A549 treated with Hydrocortisone at 1 μM for 4 hours (cell line): ENCODE measurements at places on chromosomes 13 and 19. TPM values are rescaled to one million over a fixed set of nuclear protein-coding genes. Genes with fewer than 3 reads are reported as not detected.

TLE2 gene
- total RNA-seq: 2.3 to 3.9 TPM (median 3.1 TPM) in 5 replicates

CEACAM20 gene
- total RNA-seq: 0.08 to 0.10 TPM in 2 of 5 replicates, not detected in the others

LGALS14 gene
- not detected in 5 replicates for total RNA-seq

ZSCAN4 gene
- total RNA-seq: not detected in 5 replicates

IRGC gene
- total RNA-seq: not detected in 5 replicates
